ENCODE measurements at places on chromosomes 2 and 18.

DNA sequence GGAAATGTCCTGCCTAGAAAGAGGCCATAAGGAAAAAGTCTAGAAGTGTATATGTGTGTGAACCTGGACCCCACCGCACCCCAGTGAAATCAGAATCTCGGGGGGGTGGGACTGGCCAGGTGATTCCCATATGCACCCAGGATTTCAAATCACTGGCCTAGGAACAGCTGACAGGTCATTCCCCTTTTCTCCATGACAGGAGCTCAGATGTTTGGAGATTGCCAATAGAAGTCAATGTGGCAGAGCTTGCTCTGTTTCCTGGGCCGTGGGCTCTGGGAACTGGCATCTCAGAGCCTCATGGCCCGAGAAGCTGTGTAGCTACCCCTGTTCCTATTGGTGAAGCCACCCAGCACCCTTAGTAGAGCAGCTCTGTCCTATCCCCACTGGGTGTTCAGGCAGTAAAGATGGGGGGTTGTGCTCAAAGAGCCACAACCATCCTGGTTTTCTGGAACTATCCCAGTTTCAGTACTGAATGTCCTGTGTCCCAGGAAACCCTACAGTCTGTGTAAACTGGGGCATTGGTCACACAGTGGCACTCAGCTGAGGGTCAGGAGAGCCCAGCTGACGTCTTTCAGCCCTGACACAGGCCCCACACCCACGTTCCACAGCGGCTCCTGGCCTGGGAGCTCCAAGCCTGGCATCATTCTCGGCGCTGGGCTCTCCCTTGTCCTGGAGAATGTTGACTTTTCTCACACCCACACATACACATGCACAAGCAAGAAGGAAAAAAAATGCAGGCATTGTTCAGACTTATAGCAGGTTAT is 18.9 kb downstream of the GNLY start:
- DNase-seq, result no peak

DNA sequence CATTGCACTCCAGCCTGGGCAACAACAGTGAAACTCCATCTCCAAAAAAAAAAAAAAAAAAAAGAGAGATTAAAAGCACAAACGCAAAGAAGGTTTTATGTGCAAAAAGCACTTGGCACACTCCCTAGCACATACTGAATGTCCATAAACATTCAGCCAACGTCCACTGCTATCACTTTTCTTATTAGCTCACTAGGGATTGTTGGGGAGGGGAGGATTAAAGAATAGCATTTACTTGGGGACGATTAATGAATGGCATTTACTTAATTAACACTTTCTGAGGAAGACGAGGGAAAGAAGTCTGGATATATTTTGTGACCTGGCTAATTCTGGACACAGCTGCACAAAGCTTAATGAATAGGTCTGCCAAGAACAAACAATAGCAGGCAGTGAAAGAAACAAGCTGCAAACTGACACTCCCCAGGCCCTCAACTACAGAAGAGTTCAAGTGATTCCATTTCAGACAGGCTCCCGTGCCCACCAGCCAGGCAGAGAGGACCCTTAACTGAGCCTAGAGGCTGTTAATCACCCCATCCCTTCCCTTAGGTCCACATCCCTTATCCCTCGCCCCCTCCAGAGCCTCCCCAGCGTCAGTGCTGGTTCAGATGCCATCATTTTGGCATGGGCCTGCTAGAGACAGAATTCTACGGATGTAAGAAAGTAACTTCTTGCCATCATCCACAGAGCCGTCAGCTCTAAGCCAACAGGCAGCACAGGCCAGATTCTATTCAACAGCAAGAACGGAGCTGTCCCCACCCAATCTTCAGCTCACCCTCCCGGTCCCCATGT is 7.4 kb downstream of the CYB5A start:
- no peak for DNase-seq

DNA sequence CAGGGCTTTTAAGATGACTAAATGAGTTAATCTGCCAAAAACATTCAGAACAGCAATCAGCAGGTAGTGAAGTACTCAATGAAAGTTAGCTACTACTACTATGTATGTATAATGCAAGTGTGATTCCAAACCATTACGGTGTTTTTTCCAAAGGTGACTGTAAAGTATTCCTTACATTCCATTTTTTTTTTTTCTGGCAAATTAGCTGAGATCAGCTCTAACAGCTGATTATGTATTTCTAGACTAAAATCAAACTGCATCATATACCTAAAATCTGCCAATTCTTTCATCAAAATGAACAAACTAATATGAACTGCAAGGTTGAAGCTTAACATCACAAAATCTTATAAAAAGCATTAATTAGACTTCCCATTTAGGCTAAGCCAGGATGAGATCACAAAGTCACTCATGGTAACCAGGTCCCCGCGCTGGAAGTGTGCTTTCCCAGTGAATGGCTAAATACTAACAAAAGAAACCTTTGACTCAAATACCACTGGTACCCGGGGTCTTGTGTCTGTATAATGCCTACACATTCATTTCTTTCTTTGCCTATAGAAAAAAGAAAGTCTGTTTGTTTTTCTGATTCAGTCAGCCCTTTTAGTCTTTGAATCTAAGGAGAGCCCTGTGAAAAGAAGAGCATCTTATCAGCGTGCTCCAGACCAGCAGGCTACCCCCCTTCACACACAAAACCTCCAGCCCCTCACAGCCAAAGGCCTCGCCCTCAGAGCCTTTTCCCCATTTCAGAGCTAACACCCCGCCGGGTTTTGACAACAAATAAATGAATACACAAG is 88.3 kb downstream of the RBMS1 start:
- no peak for DNase-seq

- DNase-seq, result no peak
Measured at GRCh38 chr2:100894105-100894795, 74.3 kb downstream of the NPAS2 start.

- no peak for DNase-seq
Measured at GRCh38 chr2:53202063-53202462, 565.5 kb upstream of the CHAC2 start.
